ENCODE measurements at places on chromosomes 2 and 18.

- DNase-seq, result no peak
Measured at GRCh38 chr2:168157070-168157469, 90.3 kb downstream of the STK39 start.

- DNase-seq, result no peak
Measured at GRCh38 chr2:196389670-196390069, 218.3 kb upstream of the STK17B start.

DNA sequence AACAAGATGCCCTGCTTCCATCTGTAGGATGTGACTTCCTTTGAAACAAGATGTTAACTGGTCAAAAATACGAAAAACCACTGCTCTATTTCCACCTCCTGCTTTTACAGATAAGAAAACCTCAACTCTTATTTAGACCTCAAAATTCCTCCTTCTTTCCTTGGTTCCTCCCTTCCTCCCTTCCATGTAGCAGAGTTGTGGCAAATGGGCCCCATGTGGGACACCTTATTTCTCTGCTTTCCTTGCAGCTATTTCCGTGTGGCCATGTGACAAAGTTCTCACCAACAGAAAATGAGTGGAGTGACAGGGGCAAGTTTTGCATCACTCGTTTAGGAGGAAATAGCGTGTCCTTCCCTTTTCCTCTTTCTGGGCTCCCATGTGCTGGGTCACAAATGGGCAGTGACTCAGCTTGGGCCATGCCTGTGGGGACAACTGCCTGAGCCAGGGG, 69.4 kb upstream of the SMAD2 start:
- DNase-seq, result no peak

DNA sequence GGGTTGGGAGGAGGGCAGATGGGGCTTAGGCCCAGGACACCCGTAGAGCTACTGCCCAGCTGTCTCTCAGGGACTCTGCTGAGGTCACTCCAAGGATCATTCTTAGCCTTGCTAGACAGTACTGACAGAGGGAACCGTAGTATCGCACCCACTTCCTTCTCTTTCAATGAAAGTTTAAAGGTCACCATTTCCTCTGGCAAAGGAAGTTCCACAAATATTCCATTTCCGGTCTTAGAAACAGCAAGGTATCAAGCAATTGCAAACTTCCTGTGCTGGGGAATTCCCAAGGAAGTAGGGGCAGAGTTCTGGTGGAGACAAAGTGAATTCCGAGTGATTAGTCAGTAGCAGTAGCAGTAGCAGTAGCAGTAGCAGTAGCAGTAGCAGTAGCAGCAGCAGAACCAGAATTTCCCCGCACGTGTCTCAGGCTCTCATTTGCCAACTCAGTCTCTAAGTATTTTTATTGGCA, 24.7 kb downstream of the IL1B start:
- DNase-seq, result peak; percentile 58

- no peak for DNase-seq
Measured at GRCh38 chr18:11154368-11154989, 5.1 kb upstream of the PIEZO2 start.

DNA sequence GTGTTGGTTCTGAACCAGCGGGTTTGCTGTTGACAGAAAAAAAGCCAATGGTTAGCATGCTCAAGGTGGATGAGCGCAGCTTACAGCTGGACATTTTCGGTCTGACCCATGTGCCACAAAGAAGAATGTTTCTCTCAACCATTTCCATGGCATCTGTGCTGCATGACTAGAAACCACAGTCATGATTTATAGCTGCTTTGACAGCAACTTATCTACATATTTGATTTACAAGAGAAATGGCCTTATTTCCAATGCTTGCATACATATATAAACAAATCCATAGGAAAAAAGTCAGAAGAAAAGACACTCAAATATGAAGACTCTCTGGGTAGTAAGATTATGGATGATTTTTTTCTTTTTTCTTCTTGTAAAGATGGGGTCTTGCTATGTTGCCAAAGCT, 98.2 kb downstream of the DYNC1I2 start:
- DNase-seq, result no peak

DNA sequence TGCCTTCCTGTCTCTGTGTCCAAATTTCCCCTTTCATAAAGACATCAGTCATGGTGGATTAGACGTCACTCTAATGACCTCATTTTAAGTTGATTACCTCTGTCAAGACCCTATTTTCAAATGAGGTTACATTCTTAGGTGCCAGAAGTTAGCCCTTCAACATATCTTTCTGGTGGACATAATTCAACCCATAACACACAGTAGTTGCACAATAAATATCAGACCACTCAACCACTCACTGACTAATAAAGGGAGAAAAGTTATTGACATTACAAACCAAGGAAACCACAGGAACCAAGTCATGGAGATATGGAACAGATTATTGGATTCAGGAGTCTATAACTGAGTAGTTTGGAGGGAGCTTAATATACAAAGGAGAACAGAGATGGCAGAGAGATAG, 377.4 kb upstream of the ACVR2A start:
- no peak for DNase-seq

DNA sequence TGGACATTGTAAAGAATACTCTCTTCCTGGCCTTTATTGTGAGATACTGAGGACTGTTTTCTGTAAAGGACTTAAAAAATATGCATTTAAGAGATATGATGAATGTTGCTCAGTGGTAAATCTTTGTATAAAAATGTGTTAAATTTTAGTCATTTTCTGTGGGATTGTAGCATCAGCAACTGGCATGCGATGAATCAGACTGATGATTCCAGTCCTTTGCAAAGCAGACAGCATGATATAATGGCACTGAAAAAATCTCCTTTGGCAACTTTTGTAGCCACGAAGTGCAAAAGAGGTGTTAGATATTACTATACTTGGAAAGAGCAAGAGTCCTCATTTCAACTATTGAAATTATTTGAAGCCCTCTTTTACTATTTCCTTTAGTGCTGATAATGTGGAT, 678.7 kb downstream of the PLCL1 start:
- DNase-seq, result no peak

DNA sequence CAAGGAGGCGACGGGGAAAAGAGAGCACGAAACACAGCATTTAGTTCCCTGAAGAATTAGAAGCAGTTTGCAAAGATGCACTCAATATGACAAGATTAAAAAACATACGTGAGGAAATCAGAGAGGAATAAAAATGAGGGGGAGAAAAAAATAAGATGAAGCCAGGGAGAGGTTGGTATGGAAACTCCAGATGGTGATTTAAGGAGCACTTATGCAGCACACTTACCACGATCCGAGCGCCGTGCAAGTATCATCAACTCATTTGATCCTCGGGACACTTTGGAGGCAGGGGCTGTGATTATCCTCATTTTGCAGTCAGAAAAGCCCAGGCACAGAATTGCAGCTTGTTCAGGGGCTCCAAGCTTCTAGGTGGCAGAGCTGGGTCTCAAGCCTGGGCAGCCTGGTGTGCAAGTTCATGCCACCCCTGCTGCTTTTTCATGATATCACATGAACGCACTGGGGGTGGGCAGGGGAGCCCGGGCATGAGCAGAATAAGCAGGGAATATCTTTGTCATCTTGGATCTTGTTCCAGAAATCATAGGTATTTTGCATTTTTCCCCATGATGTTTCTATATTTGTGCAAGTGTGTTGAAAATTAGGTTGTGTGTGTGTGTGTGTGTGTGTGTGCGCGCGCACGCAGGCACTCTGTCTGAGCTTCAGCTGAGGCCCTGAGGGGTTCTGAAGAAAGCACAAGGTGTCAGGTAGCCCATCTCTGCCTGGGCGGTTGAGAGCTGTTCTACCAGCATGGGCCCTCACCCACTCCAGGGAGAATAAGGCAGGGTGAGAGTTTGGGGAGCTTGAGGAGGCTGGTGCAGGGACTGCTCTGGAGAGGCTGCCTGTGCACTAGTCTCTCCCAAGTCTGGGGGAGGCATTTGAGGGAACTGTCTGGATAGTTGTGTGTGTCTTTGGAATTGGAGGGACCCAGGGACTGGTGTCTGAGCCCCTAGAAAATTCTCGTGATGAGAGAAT, 25.0 kb upstream of the PDIA6 start:
- DNase-seq, result no peak

DNA sequence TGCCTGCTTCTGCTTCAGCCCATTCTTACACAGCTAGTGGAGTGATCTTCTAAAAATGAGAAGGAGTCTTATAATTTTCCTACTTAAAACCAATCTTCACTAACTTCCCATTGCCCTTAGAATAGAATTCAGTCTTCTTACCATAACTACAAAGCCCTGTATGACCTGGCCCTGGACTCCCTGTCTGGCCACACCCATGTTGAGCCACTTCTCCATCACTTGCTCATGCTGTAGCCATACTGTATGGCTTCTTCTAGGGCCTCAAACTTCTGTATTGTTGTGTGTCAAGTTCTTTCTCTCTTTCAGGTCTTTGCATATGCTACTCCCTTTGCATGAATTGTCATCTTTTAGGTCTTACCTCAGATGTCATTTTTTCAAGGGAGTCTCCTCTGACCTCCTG, 11.2 kb downstream of the DGUOK start:
- DNase-seq, result no peak

- DNase-seq, result peak; percentile 63
Measured at GRCh38 chr2:232386740-232387450, 8.3 kb downstream of the ALPP start.

GRCh38 chr2:39717067-39717466, 51.4 kb downstream of the TMEM178A start:
- DNase-seq, result no peak

DNA sequence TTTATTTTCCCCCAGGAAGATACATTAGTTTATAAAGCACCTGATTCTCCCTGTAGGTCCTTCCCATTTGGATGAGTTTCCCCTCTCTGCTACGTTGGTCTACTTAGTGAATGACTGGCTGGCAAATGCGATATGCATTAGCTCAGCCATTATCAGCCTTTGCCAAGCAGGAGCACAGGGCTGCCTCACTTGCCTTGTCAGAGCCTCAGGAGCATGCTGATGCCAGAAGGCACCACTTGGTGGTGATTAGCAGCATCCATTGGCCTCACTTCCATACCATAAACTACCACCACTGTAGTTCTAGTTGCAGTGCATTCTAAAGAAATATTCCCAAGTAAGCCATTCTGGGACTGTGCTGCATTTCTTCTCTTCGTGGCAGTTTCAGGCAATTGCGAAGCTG, 442.8 kb upstream of the CHST9 start:
- no peak for DNase-seq

- DNase-seq, result no peak
Measured at GRCh38 chr2:43135583-43135982, 90.8 kb downstream of the ZFP36L2 start.

- DNase-seq, result no peak
Measured at GRCh38 chr18:54787121-54787520, 41.2 kb upstream of the RAB27B start.

DNA sequence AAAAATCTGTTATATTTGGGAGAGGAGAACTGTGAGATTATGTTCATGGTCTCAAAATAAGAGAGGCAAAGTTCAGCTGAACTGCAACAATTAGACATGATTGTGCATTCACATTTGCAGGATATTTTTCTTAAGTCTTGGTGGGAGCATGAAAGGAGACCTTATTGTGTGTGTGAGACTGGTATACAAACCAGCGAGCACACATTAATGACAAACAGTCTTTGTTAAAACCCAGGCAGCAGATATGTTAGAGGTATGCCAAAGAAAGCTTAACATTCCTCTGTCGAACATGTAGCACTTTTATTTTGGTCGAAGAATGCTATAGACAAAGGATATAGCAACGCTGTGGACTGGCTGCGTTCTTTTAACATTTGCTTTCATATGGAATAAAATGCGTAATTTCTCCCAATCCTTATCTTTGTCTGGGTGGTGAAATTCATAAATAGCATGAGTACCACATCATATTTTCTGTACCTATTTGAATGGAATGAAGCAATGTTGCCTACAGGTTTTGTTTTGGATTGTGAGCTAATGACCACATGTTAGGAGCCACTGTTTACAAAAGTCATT, 88.4 kb downstream of the ICOS start:
- DNase-seq, result no peak

- no peak for DNase-seq
Measured at GRCh38 chr2:174667250-174667860, 69.8 kb upstream of the WIPF1 start.

- no peak for DNase-seq
Measured at GRCh38 chr18:24185805-24186204, 46.9 kb downstream of the CABYR start.

DNA sequence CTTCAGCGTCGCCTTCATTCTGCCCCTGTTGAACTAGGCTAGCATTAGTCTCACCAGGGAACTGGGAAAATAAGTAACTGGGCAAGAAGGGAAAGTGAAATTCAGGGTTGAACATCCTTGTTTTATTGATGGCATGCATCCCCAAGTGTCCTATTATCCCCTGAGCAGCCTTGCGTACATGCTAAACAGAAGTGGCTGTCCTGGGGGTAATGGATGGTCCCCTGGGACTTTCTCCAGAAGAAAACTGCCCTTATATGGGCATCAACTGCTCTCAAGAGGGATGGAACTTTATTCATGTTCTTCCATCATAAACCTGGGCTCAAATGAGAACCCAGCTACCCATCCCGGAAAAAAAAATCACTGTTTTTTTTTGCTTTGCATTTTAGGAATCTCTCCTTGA, 11.8 kb upstream of the SMIM21 start:
- DNase-seq, result no peak

- no peak for DNase-seq
Measured at GRCh38 chr2:229335877-229336346, 64.8 kb upstream of the PID1 start.

DNA sequence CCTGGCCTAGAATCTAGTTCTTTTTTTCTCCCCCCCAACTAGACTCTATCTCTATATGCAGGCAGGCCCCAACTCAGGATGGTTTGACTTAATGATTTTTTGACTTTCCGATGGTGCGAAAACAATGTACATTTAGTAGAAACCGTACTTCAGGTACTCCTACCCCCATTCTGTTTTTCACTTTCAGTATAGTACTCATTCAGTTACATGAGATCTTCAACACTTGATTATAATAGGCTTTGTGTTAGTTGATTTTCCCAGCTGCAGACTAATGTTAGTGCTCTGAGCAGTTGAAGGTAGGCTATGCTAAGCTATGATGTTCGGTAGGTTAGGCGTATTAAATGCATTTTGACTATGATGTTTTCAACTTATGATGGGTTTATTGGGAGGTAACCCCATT, 37.7 kb downstream of the PLEKHB2 start:
- DNase-seq, result no peak

- no peak for DNase-seq
Measured at GRCh38 chr2:128732976-128733431, 414.3 kb upstream of the HS6ST1 start.

GRCh38 chr2:85215081-85215447, 81.9 kb downstream of the TCF7L1 start:
- DNase-seq, result no peak

GRCh38 chr18:37124516-37124915, 295.6 kb downstream of the KIAA1328 start:
- DNase-seq, result no peak

- DNase-seq, result peak; percentile 49
Measured at GRCh38 chr2:215299337-215299859, 12.5 kb upstream of the ATIC start.

- no peak for DNase-seq
Measured at GRCh38 chr2:143694335-143694734, 565.1 kb downstream of the ARHGAP15 start.

- DNase-seq, result no peak
Measured at GRCh38 chr18:172361-172760, 14.0 kb downstream of the USP14 start.

GRCh38 chr2:112345030-112346027, 69.9 kb downstream of the ZC3H6 start:
- peak; percentile 8 for DNase-seq
